ENCODE measurements at places on chromosomes 5 and 9.

GRCh38 chr5:163915481-163915961, 410.1 kb downstream of the MAT2B start:
- DNase-seq: no peak

- DNase-seq: no peak
Observed at GRCh38 chr5:97525780-97526179, 342.7 kb upstream of the RIOK2 start.

DNA sequence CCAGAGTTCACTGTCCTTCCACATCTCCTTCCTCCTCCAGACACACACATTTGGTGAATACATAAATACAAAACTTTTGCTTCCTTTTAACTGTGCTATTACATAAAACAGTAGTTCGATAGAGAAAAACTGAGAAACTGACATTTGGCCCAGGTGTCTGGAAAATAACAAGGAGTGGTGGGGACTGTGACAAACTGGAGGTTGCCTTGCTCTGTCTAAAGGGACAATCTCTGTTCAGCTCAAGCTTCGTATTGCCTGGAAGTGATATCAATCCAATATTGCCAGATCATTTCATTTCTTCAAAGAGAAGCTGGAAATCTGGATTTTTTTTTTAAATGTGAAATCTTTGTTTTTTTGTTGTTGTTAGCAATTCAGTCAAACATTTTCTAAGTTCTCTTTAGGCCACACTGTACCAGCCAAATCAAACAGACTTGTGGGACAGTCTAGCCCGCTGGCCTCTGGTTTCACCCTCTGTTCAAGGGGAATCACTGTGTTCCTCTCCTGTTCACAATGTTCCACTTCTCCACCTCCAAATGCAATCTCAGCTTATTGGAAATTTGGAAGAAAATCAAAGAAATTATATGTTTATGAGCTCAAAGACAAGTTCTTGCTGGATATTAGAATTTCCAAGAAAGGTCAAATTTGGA, 612.5 kb downstream of the KIF4B start:
- peak; percentile 7 for DNase-seq

- no peak for DNase-seq
Observed at GRCh38 chr5:127673117-127673800, 24.4 kb downstream of the CTXN3 start.

- DNase-seq: no peak
Observed at GRCh38 chr9:114697951-114698351, 16.0 kb upstream of the TEX48 start.

- no peak for DNase-seq
Observed at GRCh38 chr9:106728860-106729259, 134.1 kb upstream of the ZNF462 start.
